ENCODE measurements at places on chromosomes 2 and 18.

DNA sequence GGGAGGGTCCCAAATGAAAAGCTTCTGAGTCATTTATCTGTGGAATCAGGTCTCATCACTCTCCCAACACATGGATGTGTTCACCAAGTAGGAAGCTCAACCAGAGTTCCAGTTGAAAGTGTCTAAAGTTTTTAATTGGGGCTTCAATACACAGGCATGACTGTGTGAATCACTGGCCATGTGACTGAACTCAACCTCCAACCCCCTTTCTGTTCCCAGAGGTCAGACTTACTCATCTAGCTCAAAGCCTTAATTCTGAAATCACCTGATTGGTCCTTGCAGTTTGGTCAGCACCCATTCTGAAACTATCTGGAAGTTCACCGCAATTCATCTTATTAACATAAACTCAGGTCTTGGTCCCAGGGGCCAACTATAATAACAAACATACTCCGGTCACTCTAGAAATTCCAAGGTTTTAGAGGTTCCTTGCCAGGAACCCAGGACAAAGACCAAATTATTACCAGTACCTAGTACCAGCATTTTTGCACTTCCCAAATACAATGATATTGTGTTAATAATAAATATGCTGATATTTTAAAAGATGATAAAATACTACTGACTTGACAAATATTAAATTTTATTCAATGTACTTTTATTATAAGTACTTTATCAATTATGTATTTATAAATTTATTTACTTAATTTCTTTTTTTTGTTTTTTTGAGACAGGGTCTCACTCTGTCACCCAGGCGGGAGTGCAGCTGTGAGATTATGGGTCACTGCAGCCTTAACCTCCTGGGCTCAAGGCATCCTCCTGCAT lies 10.7 kb upstream of the RBM45 start:
- no peak for DNase-seq

- DNase-seq, result peak; percentile 27
These were observed 82.2 kb downstream of the ASAP2 start for GRCh38 chr2:9288681-9289338.

DNA sequence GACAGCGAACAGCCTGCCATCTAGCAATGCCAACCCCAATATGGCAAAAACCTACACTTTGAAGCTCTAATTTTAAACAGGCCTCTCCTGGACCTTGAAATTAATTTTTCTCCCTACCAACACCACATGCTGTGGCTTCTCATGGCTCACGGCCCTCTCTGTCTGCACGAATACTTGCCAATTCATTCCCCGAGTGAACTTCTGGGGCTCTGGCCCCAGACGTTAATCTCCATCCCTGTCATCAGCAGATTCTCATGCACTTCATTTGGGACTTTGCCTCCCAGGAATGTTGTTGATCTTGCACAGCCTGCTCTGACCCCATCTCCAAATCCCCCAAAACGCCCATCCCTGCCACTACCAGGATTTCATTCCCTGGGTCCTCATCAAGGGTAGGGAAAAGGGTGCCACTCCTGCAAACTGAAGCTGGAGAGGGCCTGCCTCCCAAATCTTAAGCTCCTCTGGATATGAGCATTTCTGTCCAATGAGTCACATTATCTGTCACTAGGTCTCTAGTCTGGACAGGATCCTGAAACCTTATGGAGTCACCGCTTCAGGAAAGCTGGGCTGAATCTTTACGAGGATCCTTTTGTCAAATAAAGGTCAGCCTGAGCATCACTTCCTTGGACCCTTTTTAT lies 10.4 kb downstream of the FIGLA start:
- peak; percentile 55 for DNase-seq

DNA sequence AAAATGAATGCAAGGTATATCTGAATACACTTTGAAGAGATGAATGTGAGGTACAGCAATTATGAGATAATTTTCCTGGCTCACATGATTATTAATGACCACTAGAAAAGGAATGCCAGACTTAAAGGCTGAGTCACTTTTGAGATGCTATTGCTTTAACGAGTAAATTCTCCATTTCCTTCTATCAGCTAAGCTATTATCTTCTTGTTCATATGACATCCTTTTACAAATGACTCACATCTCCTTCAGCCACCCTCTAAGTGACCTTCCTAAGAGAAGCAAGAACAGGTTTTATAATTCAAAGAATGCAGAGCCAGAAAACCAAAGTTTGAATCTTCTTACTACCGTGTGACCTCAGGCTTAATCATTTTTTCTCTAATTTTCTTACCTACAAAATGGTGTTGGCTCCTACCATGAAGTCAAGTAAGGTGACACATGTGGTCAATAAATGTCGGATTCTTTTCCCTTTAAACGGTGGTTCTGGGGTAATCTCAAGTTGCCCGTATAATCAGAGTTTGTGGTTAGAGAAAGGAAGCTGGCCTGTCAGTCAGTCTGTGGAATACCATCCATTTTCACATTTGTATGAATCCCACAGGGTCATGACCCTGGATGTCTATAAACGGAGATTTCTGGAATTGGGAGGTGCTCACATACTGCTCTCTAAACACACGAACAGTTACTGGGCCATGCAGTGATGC lies 184.0 kb upstream of the PID1 start:
- peak; percentile 29 for DNase-seq

All from GM04503 (cell line).